ENCODE measurements at places on chromosomes 16 and 17. TPM values are rescaled to one million over a fixed set of nuclear protein-coding genes. Genes with fewer than 3 reads are reported as not detected.

Gene PIGL
- total RNA-seq, result 17.7 TPM

Gene TLCD2
- total RNA-seq, result 3.6 TPM

Gene CCL4L2
- total RNA-seq, result not detected

Gene CA5A
- not detected for total RNA-seq

Gene TMEM132E
- not detected for total RNA-seq

Gene NLRC3
- 0.06 TPM for total RNA-seq

Gene FBXW10
- total RNA-seq, result under 0.01 TPM

Gene HOXB2
- 1.8 TPM for total RNA-seq

Gene TBC1D3G
- total RNA-seq, result not detected

Gene CACNB1
- total RNA-seq, result 6.2 TPM

Gene PYY
- total RNA-seq, result not detected

Gene IL32
- total RNA-seq, result 4.4 TPM

Gene CES1
- total RNA-seq, result 0.06 TPM

Gene ITGAE
- total RNA-seq, result 19.5 TPM

Gene SPIRE2
- 0.79 TPM for total RNA-seq

Gene ATP6V0A1
- 90.8 TPM for total RNA-seq

Gene RFWD3
- total RNA-seq, result 24.3 TPM

Gene CCL13
- total RNA-seq, result not detected

Gene ELAC2
- 88.5 TPM for total RNA-seq

Gene SLC12A3
- total RNA-seq, result not detected

Gene SSTR5
- total RNA-seq, result 0.12 TPM

Gene ZNF205
- 13.6 TPM for total RNA-seq

Gene OR1A1
- total RNA-seq, result not detected

Gene UBE2Z
- 68.1 TPM for total RNA-seq

Gene OTOP2
- not detected for total RNA-seq

Gene SLC6A2
- total RNA-seq, result not detected

Gene ARL6IP1
- 325 TPM for total RNA-seq

Gene MYCBPAP
- total RNA-seq, result 2.4 TPM

Data from aortic smooth muscle cell (primary cell).